ENCODE measurements at places on chromosomes 3 and 15. TPM values are rescaled to one million over a fixed set of nuclear protein-coding genes. Genes with fewer than 3 reads are reported as not detected.

DNA sequence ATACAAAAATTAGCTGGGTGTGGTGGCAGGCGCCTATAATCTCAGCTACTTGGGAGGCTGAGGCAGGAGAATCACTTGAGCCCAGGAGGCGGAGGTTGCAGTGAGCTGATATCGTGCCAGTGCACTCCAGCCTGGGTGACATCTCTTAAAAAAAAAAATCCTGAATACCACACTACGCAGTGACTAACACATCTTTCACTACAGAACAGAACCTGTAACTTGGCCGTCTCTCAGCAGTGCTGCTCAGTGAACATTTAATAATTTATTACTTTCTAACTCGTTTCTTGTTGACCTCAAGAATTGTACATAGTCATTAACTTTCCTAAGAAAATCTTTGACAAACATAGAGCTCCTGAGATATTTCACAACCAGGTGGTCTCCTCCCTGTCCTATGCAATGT lies 3.8 kb downstream of the GREM1 start:
- no peak for DNase-seq
- peaks cover 27% of the 10 kb centered on the region for H3K4me1 ChIP-seq
- H3K4me3 ChIP-seq, result no peak overlapping the region
- no peak overlapping the region for H3K27ac ChIP-seq
- H3K36me3 ChIP-seq, result peaks cover 2% of the 10 kb centered on the region
- peaks cover 68% of the 10 kb centered on the region for H3K27me3 ChIP-seq

DNA sequence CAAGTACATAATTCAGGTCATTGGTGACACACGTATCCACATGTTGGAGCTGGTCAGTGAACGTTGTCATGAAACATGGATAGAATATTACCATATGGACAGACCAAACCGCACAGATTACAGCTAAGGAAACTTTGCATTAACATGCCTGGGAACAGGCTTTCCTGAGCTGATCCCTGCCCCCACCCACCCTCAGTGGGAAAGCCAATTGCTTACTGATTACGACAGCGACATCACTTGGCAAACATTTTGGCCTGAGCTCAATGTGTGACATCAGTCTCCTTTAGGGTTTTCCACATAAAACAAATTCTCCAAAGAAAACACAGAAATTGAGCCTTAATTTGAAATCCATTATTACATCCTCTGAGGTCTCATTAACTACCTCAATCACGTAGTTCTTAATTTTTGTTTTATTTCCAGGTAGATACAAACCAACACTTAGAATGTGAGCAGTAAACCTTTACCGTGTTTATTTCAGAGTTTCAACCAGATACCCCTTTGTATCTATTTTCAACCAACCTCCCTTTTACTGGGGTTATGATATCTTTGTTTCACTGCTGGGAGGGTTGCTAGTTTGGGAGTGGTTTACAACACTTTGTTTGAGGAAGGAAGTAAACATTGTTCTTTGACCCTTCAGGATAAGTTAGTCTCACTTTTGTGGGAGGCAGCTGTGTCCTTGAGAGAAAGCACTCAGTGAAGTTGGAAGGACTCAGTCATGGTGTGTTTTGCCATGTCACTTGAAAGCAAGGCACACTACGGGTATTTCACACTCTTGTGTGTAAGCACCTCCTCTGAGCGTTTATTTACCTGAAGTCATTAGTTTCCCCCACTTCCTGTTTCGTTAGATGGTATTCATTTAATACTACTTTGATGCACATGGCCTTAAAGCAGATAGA lies 103.1 kb downstream of the CMSS1 start:
- no peak for DNase-seq
- no peaks in the 10 kb centered on the region for H3K27me3 ChIP-seq
- no peak overlapping the region for H3K4me3 ChIP-seq
- peaks cover 3% of the 10 kb centered on the region for H3K4me1 ChIP-seq
- peaks cover 9% of the 10 kb centered on the region for H3K36me3 ChIP-seq

Gene CCR2
- 2.2 TPM for total RNA-seq

Gene PLSCR1
- total RNA-seq, result 65.8 TPM
